ENCODE measurements at places on chromosomes 1 and 21. TPM values are rescaled to one million over a fixed set of nuclear protein-coding genes. Genes with fewer than 3 reads are reported as not detected.

DNA sequence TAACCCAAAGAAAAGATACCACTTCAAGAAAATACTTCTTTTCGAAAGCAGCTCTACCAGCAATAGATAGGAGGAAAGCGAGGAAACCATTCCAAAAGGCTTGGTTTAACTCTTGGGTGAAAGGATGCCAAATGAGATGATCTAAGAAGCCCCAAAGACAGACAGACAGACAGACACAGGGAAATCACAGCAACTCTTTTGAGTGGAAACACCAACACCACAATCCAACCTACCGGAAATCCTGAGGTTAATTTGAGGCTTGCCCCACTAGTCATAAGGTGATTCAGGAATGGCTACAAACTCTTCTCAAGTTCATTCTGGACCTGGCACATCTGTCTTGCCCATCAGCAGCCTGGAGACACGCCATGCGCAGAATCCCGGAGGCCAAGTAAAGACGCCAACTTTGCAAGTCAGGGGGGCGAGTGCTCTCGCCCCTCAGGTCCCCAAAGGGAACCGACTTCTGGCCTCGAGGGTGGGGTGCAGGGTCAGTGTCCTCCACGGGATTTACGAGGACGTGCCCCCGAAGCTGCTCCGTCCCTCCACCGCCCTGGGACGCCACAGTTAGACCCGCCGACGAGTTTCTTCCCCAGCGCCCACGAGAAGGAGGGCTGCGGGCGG, 778 bp downstream of the EVI5 start:
- peak; percentile 61 for DNase-seq
- peaks cover 18% of the 10 kb centered on the region for H3K4me1 ChIP-seq
- H3K27me3 ChIP-seq, result peaks cover 62% of the 10 kb centered on the region
- no peaks in the 10 kb centered on the region for H3K36me3 ChIP-seq

- H3K36me3 ChIP-seq, result no peaks in the 10 kb centered on the region
- no peak overlapping the region for H3K4me3 ChIP-seq
- no peak for DNase-seq
- peaks cover 3% of the 10 kb centered on the region for H3K4me1 ChIP-seq
- no peak overlapping the region for H3K27ac ChIP-seq
These were observed 8.4 kb upstream of the MRPS6 start for GRCh38 chr21:34065027-34065426.

- no peaks in the 10 kb centered on the region for H3K36me3 ChIP-seq
- H3K27me3 ChIP-seq, result peaks cover 13% of the 10 kb centered on the region
- H3K4me1 ChIP-seq, result no peaks in the 10 kb centered on the region
- H3K4me3 ChIP-seq, result no peak overlapping the region
- H3K27ac ChIP-seq, result no peak overlapping the region
These were observed 113.0 kb downstream of the DMRTB1 start for GRCh38 chr1:53572065-53572814.

- H3K4me1 ChIP-seq, result peaks cover 18% of the 10 kb centered on the region
- no peak for DNase-seq
- no peak overlapping the region for H3K27ac ChIP-seq
- H3K27me3 ChIP-seq, result no peaks in the 10 kb centered on the region
- peaks cover 81% of the 10 kb centered on the region for H3K36me3 ChIP-seq
These were observed 178.6 kb downstream of the TGFBR3 start for GRCh38 chr1:91707114-91707889.

DNA sequence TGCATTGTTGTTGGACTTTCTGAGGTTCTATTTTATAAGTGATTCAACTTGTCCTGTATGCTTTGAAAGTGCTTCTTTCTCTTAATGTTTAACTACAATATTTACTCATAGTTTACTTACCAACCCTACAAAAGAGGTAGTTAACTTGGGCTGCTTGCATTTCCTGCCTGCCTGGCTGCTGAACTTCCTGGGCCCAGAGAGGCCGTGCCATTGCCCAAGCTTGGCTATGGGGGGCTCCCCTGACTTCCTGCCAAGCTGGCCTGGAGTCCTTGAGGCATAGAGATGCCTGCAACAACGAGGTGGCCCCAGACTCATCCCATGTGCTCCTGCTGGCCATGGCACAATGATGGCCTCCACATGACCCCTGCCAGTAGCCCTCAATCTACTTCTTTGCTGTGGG, 361.6 kb upstream of the PLD5 start:
- H3K27ac ChIP-seq, result no peak overlapping the region
- H3K36me3 ChIP-seq, result no peaks in the 10 kb centered on the region
- no peaks in the 10 kb centered on the region for H3K27me3 ChIP-seq

GRCh38 chr1:42153624-42154023, 414 bp downstream of the GUCA2B start:
- no peak overlapping the region for H3K4me3 ChIP-seq
- no peak overlapping the region for H3K27ac ChIP-seq
- no peaks in the 10 kb centered on the region for H3K36me3 ChIP-seq
- DNase-seq, result no peak

DNA sequence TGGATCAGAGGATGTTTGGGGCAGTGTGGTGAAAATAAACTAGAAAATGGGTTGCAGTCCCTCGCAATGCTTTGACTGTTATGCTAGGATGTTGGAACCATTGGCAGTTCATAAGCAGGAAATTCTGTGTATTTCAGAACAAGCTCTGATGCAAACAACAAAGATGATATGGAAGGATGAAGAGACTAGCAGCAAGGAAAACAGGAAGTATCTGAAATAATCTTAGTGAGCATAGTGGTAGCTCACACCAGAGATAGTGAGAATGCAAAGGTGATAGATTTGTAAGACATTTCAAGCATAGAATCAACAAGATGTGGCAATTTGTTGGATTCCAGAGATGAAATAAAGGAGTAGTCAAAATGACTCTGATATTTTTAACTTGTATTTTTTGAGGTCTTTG, 11.1 kb upstream of the RCC1 start:
- H3K36me3 ChIP-seq, result peaks cover 31% of the 10 kb centered on the region
- no peaks in the 10 kb centered on the region for H3K27me3 ChIP-seq
- H3K4me3 ChIP-seq, result no peak overlapping the region

- H3K4me1 ChIP-seq, result no peaks in the 10 kb centered on the region
- no peaks in the 10 kb centered on the region for H3K27me3 ChIP-seq
- DNase-seq, result no peak
These were observed 18.0 kb upstream of the SNRPE start for GRCh38 chr1:203843435-203843834.

The CNIH3 gene
- 1.9 TPM for total RNA-seq

The MR1 gene
- total RNA-seq, result 36.5 TPM

The APOBEC4 gene
- not detected for total RNA-seq

The RGSL1 gene
- total RNA-seq, result not detected

The XPR1 gene
- total RNA-seq, result 20.5 TPM

Measured in activated CD4-positive, alpha-beta memory T cell treated with anti-CD3 and anti-CD28 coated beads, Interleukin-2, amount 10 ng/mL, durations not matched to agents 7 days and 5 days (primary cell).